Astrocyte of the cerebellum (primary cell): ENCODE measurements at places on chromosomes 3 and 15.

GRCh38 chr3:112649478-112649735, 8.5 kb upstream of the CCDC80 start:
- peak; percentile 86 for DNase-seq

- no peak for DNase-seq
Observed at GRCh38 chr3:99868311-99868646, 50.6 kb downstream of the CMSS1 start.

- DNase-seq: no peak
Observed at GRCh38 chr15:95131131-95131556, 899.8 kb downstream of the MCTP2 start.

DNA sequence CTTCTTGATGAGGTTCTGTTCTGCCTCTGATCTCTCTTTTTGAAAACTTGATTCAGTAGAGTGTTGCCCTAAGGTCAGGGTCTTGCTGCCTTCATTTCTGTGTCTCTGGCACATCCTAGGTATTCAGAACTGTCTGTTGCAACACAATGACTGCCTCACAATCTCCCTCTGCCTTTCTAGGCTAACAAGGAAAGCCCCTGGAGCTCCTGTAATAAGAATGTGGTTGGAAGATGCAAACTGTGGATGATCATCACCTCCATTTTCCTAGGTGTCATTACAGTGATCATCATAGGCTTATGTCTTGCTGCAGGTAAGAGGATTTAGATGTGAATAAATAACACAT, 7.0 kb downstream of the C3orf52 start:
- DNase-seq: no peak

DNA sequence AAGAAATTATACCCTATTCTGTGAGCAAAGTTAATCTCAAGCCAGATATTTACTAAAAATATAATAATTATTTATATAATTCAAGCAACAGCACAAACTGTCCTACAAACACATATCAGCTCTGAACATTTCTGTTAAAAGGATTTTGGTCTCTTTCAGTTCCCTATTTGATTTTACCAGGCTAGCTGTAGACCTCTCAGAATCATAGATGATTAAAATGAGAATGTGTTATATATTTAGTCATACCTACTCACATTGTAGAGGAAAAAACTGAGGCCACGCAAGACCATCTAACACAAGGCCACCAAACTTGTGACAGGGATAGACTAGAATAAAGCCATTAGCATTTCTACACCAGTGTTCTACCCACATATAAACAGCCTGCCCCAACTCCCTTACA, 28.5 kb downstream of the ACKR4 start:
- DNase-seq: no peak

DNA sequence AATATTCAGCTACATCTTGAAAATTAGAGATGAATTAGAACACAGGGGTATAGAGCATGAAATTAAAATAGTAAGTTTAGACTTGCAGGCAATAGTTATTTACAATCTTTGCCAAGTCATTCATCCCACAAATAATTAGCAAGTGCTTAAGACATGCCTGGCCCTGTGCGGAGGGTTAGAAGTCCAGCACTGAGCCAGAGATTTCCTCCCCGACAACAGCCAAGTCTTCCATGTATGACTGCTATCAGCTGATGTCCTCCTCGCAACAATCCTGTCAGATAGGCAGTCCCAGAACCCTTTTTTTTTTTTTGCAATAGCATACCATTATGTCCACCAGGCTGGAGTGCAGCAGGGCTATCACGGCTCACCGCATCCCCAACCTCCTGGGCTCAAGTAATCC, 14.6 kb downstream of the SIN3A start:
- DNase-seq: no peak

GRCh38 chr3:52123106-52123725, 31.0 kb downstream of the POC1A start:
- peak; percentile 41 for DNase-seq

DNA sequence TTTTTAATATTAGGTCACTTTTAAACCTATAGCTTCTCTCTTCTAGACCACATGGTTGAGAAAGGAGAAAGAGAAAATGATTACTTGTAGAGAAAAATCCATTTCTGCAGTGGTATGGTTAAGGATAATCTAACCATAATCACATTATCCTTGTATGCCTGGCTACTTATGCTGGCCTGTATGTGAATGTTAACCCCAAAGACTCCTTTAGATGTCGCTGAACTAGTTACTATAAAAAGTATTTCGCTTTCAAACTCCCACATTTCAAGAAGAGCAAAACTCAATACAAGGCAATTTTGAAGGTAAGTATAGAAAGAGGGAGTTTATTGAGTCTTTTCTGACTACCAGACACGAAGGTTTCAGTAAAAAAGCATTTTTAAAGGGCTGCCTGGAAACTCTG, 2.2 kb downstream of the KCTD6 start:
- DNase-seq: no peak
